ENCODE measurements at places on chromosomes 1 and 21. TPM values are rescaled to one million over a fixed set of nuclear protein-coding genes. Genes with fewer than 3 reads are reported as not detected.

Gene SYDE2
- total RNA-seq, result 3.8 TPM

DNA sequence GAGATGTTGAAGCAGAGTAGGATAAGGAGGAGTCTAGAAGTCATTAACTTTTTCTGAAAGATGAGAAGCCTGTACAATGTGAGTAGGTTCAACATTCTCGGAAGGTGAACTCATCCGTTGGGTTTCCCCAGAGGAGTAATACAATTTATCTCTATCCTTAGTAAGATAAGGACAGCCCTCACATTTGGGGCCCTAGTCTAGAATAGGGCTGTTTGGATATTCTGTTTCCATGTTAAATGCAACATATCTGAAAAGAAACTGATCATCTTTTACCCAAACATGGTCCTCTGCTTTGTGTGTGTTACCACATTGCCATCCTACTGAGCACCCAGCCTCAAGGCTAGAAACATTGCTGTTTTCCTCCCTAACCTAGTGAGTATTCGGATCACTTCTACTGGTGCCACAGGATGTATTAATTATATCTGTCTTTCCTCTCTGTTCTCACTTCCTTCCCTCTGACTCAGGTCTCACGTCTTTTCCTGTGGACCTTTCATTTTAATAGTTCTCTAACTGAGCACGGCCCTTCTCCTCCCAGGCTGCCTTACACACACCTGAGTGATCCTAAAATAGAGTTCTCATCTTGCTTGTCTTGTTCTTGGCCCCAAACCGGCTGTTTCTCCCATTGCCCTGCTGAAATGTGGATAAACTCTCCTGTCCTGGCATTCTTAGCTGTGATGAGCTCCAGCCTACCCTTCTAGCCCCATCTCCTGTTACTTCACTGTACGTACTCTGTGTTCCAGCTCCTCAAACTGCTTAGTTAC, 91.7 kb downstream of the CDC14A start:
- DNase-seq, result peak; percentile 28

- DNase-seq, result peak; percentile 98
Observed at GRCh38 chr1:37859507-37860345, at the start of gene MTF1. MTF1 (minus strand) TSS chr1:37859592; CDS start chr1:37857658, 1,934 bp downstream.

Gene DIRAS3
- total RNA-seq, result not detected

GRCh38 chr1:16921391-16922185, at the start of gene CROCC:
CROCC (plus strand) TSS chr1:16921931; CDS start chr1:16922019, 88 bp downstream.
- DNase-seq, result no peak

Gene CHI3L2
- total RNA-seq, result 0.40 TPM

DNA sequence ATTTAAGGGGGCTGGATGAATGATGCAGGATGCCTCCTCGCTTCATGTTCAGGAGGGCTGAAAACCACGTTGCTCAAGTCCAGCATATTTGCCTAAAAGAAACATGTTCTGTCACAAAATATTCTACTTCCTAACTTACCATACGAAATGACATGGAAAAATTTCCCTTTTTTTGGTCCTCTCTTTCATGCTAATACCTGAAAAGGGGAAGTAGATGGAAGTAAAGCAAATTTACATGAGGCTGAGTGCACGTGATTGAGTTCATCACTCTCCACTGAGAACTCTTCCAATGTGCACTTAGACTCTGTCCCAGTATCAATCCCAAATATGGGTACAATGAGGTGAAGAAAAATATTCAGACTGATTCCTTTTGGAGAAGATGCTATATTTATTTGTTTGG, 23.0 kb downstream of the XCL2 start:
- no peak for DNase-seq

Gene CCDC190
- total RNA-seq, result not detected

DNA sequence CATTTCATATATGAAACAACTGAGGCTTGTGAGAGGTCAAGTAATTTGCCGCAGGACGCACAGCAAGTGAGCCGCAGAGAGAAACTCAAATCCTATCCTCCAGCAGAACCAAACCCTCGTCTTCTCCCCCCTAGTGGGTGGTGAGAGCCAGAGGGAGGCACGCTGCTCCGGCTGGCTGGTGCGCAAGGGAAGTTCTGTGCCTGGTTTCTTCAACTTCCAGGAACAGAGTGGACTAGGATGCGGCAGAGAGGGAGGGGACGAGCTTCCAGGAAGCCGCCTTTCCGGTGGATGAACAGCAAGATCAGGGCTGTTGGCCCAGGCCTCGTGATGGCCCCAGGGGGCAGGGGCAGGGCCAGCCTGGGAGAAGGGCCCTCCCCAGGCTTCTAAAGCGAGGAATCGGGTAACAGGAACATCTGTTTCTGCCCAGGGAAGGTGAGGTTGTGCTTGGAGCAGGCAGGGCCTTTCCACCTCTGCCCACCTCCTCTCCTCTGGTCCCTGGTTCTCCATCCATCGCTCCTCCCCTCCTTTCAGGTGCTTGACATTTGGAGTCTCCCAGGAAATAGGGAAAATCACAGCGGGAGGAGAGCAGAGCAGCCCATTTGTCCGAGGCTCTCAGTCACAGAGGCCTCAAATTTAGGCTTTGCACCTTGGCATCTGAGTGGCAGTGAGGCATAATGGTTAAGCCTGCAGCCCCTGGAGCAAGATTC, 16.8 kb upstream of the PDIK1L start:
- peak; percentile 84 for DNase-seq
